ENCODE measurements at places on chromosomes 13 and 19. TPM values are rescaled to one million over a fixed set of nuclear protein-coding genes. Genes with fewer than 3 reads are reported as not detected.

- H3K4me1 ChIP-seq, result no peaks in the 10 kb centered on the region
- no peaks in the 10 kb centered on the region for H3K36me3 ChIP-seq
- H3K27ac ChIP-seq, result no peak overlapping the region
- H3K27me3 ChIP-seq, result no peaks in the 10 kb centered on the region
- H3K4me3 ChIP-seq, result no peak overlapping the region
Observed at GRCh38 chr19:19997656-19998268, 41.5 kb downstream of the ZNF682 start.

- no peaks in the 10 kb centered on the region for H3K36me3 ChIP-seq
- peak within 1 kb of the TSS; percentile 87 for H3K27ac ChIP-seq
- peak within 1 kb of the TSS; percentile 68 for H3K4me3 ChIP-seq
- peak; percentile 99 for DNase-seq
- H3K27me3 ChIP-seq, result no peaks in the 10 kb centered on the region
- peaks cover 9% of the 10 kb centered on the region for H3K4me1 ChIP-seq
Observed at GRCh38 chr19:53867225-53868090, at the start of gene MYADM. MYADM (plus strand) TSS chr19:53867883; CDS start chr19:53873530, 5,647 bp downstream.

DNA sequence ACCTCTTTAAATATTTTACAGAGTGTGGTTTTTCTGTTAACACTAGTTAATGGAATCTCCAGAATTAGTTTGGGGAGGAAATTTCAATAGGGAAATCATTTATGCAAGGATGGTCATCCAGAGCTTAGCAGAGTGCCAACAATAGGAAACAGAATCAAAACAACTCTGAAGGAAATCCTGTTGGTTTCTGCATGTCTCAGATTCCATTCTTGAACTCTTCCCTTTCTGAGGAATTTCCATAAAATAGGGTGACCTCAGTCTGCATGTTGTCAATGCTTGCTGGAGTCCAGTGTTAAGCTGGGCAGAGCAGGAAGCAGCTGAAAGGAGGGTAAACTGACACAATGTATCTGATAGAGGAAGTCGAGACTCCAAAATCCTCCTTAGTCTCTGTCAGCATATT lies 16.9 kb downstream of the CBY2 start:
- H3K36me3 ChIP-seq, result no peaks in the 10 kb centered on the region
- no peaks in the 10 kb centered on the region for H3K27me3 ChIP-seq
- no peaks in the 10 kb centered on the region for H3K4me1 ChIP-seq
- no peak overlapping the region for H3K4me3 ChIP-seq

- no peak overlapping the region for H3K4me3 ChIP-seq
- H3K4me1 ChIP-seq, result no peaks in the 10 kb centered on the region
- H3K36me3 ChIP-seq, result no peaks in the 10 kb centered on the region
- DNase-seq, result peak; percentile 74
- no peak overlapping the region for H3K27ac ChIP-seq
Observed at GRCh38 chr19:30682999-30683536, 310.9 kb downstream of the ZNF536 start.

- H3K36me3 ChIP-seq, result peaks cover 5% of the 10 kb centered on the region
- no peak overlapping the region for H3K4me3 ChIP-seq
- no peak overlapping the region for H3K27ac ChIP-seq
- DNase-seq, result no peak
- peaks cover 62% of the 10 kb centered on the region for H3K4me1 ChIP-seq
Observed at GRCh38 chr19:34256835-34257558, 2.6 kb downstream of the GARRE1 start.

- H3K27ac ChIP-seq, result no peak overlapping the region
- H3K36me3 ChIP-seq, result no peaks in the 10 kb centered on the region
- no peaks in the 10 kb centered on the region for H3K4me1 ChIP-seq
- DNase-seq, result peak; percentile 63
- peaks cover 4% of the 10 kb centered on the region for H3K27me3 ChIP-seq
Observed at GRCh38 chr13:76965759-76966421, 17.6 kb downstream of the ACOD1 start.

DNA sequence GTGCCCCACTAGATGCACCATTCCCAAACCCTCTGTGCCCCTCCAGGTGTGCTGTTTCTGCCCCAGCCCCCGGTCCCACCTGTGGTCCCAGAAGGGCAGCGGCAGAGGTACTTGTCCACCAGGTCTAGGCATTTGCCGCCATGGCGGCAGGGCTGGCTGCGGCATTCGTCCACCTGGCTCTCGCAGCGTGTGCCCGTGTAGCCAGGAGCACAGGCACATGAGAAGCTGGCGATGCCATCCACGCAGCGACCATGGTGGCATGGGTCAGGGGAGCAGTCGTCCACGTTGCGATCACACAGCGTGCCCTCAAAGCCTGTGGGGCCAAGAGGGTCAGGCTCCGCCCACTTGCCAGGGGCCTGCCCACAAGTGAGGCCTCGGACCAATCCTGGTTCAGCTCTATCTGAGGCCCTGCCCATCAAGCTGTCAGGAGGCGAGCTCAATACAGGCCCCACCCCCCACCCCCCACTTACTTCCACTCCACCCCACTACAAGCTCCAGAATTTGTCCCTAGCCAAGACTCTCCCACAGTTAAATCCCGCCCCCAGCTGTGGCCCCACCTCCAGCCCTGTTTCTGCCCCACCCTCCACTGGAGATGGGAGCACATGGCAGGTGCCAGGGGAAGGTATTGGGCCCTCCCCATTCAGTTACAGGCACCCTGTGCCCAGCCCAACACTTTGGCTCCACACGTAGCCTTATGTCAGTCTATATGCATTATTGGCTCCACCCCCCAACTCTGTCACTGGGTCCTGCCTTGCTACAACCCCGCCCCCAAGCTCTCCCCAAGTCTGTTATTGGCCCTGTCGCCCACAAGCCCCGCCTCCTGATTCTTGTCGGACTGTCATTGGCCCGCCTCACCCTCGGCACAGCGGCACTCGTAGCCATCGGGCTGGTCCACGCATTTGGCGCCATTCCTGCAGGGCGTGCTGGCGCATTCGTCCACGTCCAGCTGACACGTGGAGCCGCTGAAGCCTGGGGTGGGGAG lies 13.5 kb downstream of the NOTCH3 start:
- H3K4me3 ChIP-seq, result no peak overlapping the region
- DNase-seq, result no peak
- no peak overlapping the region for H3K27ac ChIP-seq
- H3K4me1 ChIP-seq, result no peaks in the 10 kb centered on the region
- H3K36me3 ChIP-seq, result no peaks in the 10 kb centered on the region

DNA sequence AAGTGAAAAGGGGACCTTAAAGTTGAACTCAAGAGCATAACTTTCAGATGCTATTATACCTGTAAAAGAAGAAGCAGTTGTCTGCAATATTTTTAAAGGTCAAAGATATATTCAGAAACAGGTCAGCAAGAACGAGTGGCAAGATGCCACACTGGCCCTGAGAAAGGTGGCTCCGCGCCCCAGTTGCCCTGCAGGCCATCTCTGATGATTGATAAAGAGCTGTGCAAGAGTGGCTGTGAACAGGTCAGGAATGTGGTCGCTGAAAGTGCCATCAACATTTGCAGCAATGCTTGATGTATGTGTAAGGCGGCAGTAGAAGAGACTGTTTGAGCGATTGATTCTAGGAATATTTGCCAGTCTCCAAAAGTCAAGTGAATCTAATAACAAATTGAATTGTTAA lies 664.2 kb upstream of the SLC10A2 start:
- peak; percentile 51 for DNase-seq
- H3K4me1 ChIP-seq, result peaks cover 5% of the 10 kb centered on the region
- no peak overlapping the region for H3K4me3 ChIP-seq
- H3K27me3 ChIP-seq, result no peaks in the 10 kb centered on the region
- H3K36me3 ChIP-seq, result no peaks in the 10 kb centered on the region

DNA sequence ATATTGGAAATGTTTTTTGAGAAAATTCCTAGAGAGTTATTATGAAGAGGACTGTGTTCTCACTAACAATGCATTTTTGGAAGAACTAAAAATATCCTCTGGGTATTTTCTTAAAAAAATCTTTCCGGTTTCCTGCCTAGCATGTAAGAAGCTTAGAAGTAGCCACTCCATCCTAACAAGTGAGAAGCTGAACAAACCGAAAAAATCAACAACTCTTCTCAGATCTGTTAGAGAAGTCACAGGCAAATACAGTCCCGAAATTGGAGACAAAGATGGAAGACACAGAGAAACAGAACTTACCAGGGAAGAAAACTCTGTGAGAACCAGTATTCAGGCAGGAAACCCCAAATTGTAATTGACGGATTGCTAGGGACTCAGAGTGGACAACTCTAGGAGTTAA lies 173.0 kb downstream of the KLF12 start:
- no peaks in the 10 kb centered on the region for H3K36me3 ChIP-seq
- H3K4me3 ChIP-seq, result no peak overlapping the region
- DNase-seq, result no peak
- peaks cover 3% of the 10 kb centered on the region for H3K4me1 ChIP-seq
- no peaks in the 10 kb centered on the region for H3K27me3 ChIP-seq

- no peak overlapping the region for H3K27ac ChIP-seq
- no peaks in the 10 kb centered on the region for H3K27me3 ChIP-seq
- H3K4me1 ChIP-seq, result no peaks in the 10 kb centered on the region
Observed at GRCh38 chr19:6971366-6971765, 49.9 kb downstream of the MBD3L2B start.

GRCh38 chr13:43757266-43757665 lies 29.5 kb downstream of the ENOX1 start:
- H3K27ac ChIP-seq, result no peak overlapping the region
- no peaks in the 10 kb centered on the region for H3K4me1 ChIP-seq
- DNase-seq, result no peak
- no peaks in the 10 kb centered on the region for H3K36me3 ChIP-seq
- H3K27me3 ChIP-seq, result no peaks in the 10 kb centered on the region

DNA sequence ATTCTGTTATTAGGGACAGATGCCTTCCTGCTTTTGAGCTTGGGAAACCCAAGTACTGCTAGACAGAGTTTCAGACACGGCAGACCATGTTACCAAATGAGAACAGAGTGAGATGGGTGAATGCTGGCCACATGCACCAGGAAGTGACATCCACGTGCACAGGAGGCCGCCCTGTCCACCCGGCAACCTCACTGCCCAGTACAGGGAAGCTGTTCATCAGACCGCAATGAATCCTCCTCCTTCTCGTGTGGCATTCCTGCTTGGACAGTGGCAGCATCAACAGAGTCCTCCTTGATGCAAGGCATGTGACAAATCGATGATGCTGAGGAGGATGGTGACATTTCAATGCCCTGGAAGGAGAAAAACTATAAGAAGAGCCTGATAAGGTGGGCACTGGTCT lies 191.0 kb upstream of the SOX1 start:
- no peak for DNase-seq
- peaks cover 31% of the 10 kb centered on the region for H3K27me3 ChIP-seq
- H3K4me3 ChIP-seq, result no peak overlapping the region
- H3K4me1 ChIP-seq, result no peaks in the 10 kb centered on the region
- H3K27ac ChIP-seq, result no peak overlapping the region

GRCh38 chr19:42255766-42256745 lies 1.1 kb upstream of the ERF start:
- peak; percentile 65 for DNase-seq
- H3K27me3 ChIP-seq, result no peaks in the 10 kb centered on the region
- H3K27ac ChIP-seq, result peak overlapping the region; percentile 100
- H3K36me3 ChIP-seq, result no peaks in the 10 kb centered on the region
- peak overlapping the region; percentile 89 for H3K4me3 ChIP-seq

- no peaks in the 10 kb centered on the region for H3K36me3 ChIP-seq
- H3K4me1 ChIP-seq, result peaks cover 6% of the 10 kb centered on the region
- DNase-seq, result no peak
Observed at GRCh38 chr13:52599037-52599847, 43.0 kb upstream of the HNRNPA1L2 start.

- no peak for DNase-seq
- H3K36me3 ChIP-seq, result no peaks in the 10 kb centered on the region
- H3K4me1 ChIP-seq, result no peaks in the 10 kb centered on the region
- no peak overlapping the region for H3K27ac ChIP-seq
- H3K4me3 ChIP-seq, result no peak overlapping the region
Observed at GRCh38 chr13:58542530-58542929, 911.0 kb downstream of the PCDH17 start.

DNA sequence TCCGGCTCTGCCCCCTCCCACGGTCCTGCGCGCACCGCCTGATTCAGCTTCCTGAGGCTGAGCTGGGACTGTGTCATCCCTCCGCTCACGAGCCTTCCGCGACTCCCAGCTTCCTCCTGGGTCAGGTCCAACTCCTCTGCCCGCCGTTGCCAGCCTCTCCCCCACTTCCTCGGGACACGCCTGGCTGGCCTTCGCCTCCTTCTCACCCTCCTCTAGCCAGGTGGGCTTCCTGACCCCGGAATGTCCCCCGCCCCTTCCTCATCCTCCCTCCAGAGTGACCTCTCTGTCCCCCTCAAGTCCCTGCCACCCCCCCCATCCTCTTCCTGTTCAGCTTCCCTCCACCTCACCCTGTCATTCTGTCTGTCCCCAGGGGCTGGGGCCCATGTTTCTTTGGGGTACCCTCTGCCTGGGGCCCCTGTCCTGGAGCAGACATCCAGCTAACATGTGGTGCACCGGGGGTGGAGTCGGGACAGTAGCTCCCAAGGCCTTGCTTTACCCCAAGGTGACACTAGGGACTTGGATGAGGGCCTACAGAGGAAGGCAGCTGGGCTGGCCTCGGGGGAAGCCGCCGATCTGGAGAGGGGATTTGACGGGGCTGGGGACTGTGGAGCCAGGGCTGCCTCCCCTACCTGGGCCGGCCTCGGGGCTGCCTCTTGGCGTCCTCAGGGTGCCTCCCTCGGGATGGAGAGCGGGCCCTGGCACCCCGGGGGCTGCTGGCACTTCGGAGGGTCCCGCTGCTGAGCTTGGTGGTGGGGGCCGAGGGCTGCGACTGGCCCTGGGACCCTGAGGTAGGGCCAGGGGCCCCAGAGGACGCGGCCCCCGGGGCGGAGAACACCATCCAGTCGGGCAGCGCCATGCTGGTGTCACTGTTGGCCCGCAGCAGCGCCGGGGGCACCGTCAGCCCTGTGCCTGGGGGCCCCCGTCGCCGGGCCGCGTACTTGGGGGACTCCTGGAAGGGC lies 16.5 kb downstream of the SHANK1 start:
- H3K4me3 ChIP-seq, result no peak overlapping the region
- no peaks in the 10 kb centered on the region for H3K36me3 ChIP-seq
- DNase-seq, result no peak
- H3K4me1 ChIP-seq, result no peaks in the 10 kb centered on the region
- no peak overlapping the region for H3K27ac ChIP-seq

DNA sequence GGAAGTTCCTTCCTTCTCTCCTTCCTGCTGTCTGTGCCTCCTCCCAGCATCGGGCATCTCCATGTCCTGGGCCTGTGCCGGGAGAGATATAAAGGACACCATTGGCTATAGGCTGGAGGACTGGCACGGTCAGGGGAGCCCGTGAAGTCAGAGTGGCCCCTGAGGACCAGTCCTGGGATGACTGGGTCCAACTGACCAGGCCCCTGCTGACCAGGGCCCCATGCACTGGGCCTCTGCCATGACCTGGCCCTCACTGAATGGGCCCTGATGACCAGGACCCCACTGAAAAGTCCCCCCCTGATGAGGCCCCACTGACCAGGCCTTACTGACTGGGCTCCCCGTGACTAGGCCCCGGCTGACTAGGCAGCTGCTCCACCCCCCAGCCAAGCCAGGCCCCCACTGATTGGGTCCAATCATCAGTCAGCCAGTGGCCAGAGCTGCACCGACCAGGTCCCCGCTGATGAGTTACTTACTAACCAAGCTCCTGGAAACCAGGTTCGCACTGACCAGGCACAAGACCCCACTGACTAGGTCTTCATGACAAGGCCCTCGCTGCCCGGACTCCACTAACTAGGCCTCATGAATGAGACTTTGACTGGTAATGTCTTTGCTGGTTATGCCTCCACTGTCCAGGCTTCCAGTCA lies 20.0 kb upstream of the ZNF14 start:
- no peaks in the 10 kb centered on the region for H3K4me1 ChIP-seq
- no peak overlapping the region for H3K4me3 ChIP-seq
- no peaks in the 10 kb centered on the region for H3K27me3 ChIP-seq
- no peaks in the 10 kb centered on the region for H3K36me3 ChIP-seq
- no peak for DNase-seq

Gene ZFR2
- total RNA-seq, result not detected

Gene IZUMO4
- total RNA-seq, result 3.1 TPM

Gene ZNF135
- total RNA-seq, result 5.0 TPM

Gene EEF2
- total RNA-seq, result 2,717 TPM

Gene ZNF784
- 8.9 TPM for total RNA-seq

Gene SIGLEC8
- not detected for total RNA-seq

Gene LILRB2
- 2.7 TPM for total RNA-seq

Gene KLK3
- not detected for total RNA-seq

Gene CERS4
- total RNA-seq, result 18.1 TPM
